ENCODE measurements at places on chromosomes 12 and 14.

GRCh38 chr12:26791301-26791791 is 41.6 kb downstream of the ITPR2 start:
- peak; percentile 79 for DNase-seq

GRCh38 chr14:104202259-104203070 is 64.1 kb downstream of the KIF26A start:
- DNase-seq: no peak

DNA sequence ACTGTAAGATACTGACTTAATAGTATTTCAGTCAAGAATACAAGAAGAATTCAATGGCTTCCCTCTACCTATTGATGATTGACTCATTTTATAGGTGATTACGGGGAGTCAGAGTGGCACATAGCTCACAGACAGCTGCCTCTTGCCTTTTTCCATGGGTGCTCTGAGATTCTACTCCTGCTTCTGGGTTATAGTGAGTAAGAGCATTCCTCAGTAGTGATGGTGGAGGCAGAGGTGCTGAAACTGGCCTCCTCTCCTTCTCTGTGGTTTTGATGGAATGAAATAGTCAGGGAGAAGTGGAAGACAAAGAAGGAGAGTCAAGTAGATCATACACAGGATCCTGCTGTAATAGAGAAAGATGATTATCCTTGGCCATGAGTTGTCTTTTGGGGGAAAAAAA is 438.2 kb upstream of the FAR2 start:
- peak; percentile 93 for DNase-seq

DNA sequence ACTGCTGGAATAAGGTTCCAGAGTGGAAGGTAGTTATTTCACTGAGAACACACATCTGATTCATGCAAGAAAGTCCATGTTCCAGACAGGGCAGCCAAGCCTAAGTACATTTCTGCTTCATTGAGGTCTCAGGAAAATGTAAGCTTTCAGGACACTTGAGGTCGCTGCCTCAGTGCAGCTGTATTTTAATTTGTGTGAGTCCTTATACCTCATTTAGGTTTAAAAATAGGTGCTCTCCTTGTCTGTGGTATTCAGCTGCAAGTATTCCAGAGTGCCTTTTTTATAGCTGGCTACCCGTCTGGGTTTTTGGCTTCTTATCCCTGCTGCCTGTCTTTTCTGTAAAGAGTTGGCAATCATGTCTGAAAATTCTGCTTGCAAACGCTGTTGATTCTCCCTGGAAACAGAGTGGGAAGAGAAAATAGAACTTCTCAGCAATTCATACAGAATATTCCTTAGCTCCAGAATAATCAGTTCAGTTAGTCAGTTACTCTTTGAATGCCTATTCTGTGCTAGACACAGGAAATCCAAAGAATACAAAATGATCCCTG is 45.3 kb upstream of the PLBD1 start:
- DNase-seq: no peak

- peak; percentile 78 for DNase-seq
Observed at GRCh38 chr14:96090441-96091148, 51.4 kb downstream of the C14orf132 start.

- DNase-seq: peak; percentile 66
Observed at GRCh38 chr12:9869307-9870161, at the start of gene CLEC2B. Gene CLEC2B, minus strand, starts transcription at chr12:9869354.

DNA sequence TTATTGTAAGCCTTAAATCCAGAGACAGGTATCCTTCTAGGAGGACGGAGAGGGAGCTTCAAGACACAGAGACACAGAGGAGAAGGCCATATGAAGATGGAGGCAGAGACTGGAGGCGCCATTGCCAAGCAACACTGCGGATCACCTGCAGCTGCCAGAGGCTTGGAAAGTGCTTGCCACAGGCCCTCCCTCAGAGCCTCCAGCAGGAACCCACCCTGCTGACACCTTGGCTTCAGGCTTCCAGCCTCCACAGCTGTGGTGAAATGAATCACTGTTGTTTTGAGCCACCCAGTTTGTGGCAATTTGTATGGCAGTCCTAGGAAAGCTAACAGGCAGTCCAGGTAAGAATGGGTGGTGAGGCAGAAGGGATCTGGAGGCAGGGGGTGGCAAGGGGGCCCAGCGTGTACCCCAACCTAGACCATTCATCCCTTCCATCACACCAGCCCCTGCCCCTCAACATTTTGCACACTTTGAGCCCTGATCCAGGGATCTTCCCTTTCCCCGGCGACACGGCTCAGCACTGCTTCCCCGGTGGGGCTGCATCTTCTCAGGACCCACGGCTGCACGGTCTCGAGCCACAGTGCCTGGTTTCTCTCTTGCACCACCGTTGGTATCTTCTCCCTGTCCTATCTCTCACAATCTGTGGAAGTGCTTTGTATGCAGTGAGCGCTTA is 22.3 kb upstream of the BCDIN3D start:
- DNase-seq: no peak

Data from EH (cell line).